HTR-8/SVneo (cell line): ENCODE measurements at places on chromosomes 12 and 14.
A peak's percentile ranks its signal among the peaks of the same experiment; 100 is the strongest.

DNA sequence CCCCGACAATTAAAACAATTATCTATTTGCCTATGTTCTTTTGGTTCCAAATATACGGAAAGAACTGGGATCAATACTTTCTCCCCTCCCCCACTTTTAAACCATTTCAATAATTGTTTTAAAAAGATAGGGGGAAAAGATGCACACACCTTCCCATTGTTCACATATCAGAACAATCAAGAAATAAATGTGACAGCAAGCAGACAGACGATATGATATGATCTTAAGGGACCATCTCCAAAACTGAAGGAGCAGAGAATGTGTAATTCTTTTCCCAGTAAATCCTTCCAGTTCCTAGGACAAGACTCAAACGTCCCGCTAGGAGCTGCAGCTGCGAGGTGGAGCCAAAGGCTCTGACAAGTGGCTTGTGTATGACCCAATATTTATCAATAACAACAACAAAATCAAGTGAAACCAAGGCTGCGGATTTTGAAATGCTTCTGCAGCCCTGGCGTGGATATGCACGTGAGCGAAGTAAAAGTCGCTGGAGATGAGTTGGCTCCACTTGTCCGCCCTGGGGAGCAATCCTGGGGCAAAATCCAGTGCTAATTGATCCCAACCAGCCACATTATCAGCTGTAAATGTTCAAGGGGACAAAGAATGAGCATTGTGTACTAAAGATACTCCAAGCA is 8.2 kb upstream of the FOXG1 start:
- no peak for DNase-seq

DNA sequence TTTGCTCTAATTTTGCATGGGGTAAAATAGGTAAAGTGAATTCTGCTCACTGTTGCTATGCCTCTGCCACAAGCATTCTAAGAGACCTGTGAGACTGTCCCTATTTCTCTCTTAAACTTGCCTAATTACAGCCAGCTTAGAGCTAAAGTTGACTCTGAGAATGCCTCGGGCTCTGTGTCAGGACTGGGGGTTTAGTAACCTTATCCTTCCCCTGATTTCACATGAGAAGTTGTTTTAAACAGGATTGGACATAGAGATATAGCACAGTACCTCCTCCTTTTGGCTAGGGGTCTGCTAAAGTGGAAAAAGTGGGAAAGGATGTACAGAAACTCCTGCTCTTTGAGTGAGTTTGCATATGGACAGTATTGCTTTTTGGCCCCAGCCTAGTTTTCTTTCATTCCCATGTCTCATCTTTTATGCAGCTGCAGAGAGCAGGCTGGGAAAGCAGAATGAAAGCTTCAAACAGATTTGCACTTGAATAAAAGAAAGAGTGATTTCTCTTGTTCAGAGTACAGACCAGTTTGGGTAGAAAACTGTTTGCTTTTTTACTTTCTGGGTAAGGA is 122.0 kb downstream of the RAD51B start:
- DNase-seq, result no peak

DNA sequence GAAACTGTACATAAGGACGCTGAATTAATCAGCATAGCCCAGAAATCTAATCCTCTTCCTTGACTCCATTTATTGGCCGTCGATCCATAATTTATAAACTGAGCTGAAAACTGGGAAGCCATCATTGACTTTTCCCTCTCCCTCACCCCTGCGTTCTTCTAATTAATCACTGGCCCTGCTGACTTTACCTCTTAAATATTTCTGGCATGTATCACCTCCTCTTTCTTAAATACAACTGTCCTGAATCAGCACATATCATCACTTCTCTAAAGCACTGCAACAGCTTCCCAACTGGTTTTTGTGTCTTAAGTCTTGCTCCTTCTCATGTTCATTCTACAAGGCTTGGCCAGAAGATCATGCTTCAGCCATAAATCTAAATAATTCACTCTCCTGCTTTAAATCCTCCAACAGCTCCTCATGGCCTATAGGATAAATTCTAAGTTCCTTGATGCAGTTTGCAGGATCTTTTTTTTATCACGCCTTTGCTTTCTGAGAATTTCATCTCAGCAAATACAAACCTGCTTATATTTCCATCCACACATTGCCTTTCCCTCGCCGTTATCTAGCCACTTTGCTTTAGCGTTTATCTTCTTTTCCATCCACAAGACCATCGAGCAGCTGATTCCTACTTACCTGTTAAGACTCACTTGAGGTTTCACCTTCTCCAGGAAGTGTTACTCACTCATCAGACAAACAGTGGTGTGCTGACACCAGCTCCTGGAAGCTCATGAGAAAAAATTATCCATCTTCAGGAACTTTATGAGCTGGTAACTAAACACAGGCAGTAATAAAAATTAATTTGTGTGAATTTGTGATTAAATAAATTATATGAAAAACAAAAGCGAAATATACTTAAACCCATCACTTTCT is 295.6 kb upstream of the FLRT2 start:
- DNase-seq, result no peak

DNA sequence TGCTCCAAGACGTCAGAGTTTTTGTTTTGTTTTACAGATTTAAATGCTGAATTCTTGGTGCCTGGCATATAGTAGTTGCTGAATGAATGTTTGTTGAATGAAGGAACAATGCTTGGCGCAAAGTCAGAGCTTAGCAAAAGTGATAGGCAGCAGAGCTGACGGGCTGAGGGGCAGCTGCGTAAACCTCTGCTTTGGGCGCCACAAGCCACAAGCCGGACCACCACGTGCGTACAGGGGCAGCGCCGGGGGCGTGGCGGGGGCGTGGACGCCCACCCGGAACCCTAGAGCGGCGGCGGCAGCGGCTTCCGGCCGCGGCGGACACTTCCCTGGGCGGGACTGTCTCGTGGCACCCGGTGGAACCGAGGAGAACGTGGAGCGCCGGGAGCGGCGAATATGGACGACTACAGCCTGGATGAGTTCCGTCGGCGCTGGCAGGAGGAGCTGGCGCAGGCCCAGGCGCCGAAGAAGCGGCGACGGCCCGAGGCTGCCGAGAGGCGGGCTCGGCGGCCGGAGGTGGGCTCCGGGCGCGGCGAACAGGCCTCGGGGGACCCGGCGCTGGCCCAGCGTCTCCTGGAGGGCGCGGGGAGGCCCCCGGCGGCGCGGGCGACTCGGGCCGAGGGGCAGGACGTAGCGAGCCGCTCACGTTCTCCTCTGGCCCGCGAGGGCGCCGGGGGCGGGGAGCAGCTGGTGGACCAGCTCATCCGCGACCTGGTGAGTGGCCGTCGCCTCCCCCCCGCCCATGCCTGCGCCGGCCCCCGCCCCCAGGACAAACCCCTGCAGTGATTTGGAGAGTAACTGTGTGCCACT is at the start of gene FBXW8:
Gene FBXW8 (plus strand): TSS at position 306 of the 807 bp plus-strand sequence. CDS start 88 bp downstream, at position 394.
- DNase-seq, result peak; percentile 82

DNA sequence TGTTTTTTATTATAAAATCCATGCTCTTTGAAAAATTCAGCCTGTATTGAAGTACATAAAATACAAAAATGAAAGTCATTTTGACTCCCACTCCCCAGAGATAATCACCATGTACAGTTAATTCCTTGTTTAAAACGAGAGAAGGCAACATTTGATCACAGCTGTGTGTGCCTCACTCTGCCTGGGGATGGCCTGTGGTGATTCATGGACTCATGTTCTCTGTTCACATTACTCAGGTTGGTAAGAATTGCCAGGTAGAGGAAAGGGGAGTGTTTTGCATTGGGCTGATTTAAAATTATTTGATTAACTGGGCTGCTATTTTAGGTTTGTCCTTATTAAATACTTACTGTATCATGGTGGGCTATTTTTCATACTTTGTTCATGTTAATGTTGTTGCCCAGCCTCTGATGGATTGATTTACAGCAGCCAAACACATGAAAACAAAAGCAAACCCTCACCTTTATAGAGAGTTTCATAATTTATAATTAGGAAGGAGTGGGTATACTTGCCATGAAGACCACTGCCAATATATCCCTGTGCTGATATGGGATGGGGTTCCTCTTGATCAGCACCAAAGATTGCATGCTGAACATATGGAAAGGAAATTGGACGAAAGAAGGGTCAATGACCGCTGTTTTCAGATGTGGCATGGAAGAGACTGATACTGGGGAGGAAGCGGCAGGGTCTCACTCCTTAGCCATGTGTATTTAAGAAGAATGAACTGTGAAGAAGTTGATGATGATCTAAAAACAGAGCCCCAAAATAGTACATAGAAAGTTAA is 3.0 kb downstream of the ZBTB1 start:
- DNase-seq, result peak; percentile 57

DNA sequence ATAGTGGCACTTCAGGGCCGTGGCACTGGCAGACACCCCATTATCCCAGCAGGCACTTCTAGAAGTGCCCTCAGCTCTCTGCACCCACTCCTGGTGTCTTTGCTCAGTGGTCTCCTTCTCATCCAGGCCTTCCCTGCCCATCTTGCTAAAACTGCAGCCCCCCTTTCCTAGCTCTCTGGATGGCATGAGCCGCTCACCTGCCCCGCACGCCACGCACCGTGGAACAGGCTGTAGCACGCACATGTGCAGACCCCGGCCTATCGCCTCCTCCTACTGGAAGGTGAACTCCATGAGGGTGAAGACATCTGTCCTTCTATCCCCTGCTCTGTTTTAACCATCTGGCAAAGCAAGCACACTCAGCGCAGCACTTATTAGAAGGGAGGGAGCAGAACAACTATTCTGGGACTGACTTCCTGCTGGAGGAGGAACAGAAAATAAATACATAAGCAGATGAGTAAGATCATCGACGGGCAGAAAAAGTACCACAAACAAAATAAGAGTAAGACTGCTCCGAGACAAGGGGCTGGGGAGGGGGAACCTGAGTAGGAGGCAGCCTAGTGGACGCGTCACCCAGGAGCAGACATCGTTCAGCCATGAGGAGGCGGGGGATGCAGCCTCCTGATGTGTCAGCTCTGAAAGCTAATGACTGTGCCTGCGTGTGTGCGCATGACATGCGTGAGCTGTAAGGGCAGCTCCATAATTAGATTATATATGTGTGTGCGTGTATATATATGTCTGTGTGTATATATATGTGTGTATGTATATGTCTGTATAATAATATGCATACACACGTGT is 7.8 kb upstream of the FZD10 start:
- DNase-seq, result no peak

DNA sequence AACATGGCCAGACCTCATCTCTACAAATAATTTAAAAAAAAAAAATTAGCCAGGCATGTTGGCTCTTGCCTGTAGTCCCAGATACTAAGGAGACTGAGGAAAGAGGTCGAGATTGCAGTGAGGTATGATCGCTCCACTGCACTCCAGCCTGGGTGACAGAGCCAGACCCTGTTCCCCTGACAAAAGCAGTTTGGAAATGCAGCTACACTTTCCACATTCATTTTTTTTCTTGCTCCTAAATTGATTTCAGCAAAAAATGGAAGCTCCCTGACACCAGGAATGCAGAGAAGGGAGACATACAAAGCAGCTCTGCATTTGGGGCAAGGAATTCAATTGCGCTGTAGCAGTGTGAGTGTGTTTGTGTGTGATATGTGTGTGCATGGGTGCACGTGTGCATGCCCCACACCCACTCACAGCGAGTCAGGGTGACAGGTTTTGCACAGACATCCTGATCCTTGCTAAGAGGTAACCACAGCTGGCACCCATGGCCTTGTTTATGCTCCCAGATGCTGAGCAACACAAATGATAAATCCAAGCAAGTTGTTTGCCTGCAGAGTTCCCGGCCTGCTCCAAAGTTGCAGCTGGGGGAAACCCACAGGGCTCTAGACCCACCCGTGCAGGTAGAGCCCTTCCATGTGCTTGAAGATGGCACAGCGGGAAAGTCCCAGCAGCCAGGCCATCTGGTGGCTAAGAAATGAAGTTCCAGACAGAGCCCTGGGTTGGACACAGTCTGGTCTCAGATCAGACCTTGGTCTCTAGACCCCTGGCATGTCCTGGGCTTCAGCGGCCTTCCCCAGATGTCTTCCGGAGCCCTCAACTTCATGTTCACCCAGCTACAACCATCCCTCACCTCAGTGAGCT is 25.9 kb upstream of the BDKRB2 start:
- no peak for DNase-seq

DNA sequence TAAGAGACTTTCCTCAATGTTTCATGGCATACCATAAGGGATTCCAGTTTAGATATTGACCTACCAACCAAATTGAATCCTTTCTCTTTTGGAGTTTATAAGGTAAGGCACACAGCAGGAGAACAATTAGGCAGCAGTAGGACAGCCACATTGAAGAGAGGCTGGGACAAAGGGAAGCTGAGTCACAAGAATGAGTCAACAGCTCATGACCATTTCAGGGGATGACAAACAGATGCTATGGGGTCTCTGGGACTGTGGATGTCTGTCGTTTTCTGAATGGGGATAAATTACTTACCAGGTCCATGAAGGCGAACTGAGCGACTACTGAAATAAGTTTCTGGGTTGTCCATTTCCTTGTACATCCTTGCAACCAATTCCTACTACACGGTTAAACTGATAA is 48.6 kb upstream of the E2F7 start:
- no peak for DNase-seq

GRCh38 chr12:41344776-41345470 is 156.8 kb downstream of the PDZRN4 start:
- no peak for DNase-seq

- DNase-seq, result no peak
Measured at GRCh38 chr12:121295116-121295745, 1.3 kb downstream of the CAMKK2 start.

- DNase-seq, result no peak
Measured at GRCh38 chr12:46919666-46920400, 94.0 kb upstream of the SLC38A4 start.

DNA sequence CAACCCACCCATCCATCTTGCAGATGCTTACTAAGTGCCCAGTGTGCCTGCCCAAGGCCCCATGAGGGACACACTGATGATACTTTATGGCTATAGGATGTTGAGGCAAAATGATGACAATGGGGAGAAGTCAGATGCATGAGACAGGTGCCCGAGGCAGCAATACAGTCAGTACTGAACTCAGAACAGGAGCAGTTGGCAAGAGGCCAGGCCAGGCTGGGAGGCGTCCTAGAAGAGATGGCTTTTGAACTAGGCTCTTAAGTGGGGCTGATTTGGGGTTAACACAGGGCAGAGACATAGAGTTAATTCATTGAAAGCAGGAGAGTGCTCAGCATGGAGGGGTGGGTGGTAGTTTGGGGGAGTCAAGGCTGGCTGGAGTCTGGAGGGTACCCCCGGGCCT is 15.6 kb downstream of the PLBD2 start:
- DNase-seq, result no peak

DNA sequence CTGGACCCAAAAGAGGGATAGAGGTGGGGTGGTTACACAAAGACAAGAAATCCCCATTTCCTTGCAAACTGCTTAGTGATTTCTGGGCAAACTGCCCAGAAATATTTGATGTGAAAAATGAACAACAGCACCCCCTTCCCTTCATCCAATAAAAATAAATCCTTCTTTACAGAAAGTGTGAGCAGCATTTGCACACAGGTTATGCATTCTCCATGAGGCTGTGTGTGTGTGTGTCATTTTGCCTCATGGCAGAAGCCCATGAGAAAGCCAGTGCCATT is 17.2 kb upstream of the NRXN3 start:
- no peak for DNase-seq
